ENCODE measurements at places on chromosomes 3 and 15.

- DNase-seq: no peak
These were observed 103.7 kb downstream of the P3H2 start for GRCh38 chr3:190016966-190017365.

GRCh38 chr3:45772341-45773035 lies 23.8 kb downstream of the SLC6A20 start:
- DNase-seq: no peak

DNA sequence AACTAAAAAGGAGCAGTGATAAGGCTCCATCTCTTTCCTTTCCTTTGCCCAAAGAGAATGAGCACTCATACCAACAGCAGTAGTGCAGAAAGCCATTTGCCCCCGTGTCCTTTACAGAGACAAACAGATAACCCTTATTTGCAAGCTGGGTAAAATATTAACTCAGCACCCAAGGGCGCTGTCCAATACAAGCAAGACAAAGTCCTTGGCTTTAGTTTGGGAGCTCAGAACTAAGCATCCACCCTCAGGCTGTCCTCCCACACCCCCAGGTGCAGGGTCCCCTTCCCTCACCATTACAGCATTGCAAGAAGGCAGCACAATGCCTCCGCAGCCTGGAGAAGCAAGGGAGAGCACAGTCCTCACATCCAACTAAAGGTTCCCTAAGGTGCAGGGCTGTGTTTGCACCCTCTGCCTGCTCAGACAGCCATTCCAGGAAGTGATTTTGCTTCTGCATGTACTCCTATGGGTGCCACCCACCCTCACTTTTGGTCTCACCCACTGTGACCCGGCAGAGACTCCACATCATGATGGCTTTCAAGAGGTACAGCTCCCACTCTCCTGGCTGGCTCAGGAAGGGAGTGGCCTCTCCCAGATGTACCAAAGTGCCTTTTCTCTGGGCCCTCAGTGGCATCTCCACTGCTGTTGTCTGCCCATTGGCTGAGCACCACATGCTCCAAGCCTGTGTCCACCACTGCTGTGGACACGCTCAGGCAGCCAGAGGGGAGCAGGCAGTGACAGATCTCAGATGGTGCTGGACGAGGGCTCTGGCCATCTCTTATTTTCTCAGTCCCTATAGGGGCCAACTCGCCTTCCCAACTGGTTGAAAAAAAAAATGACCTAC lies 34.1 kb upstream of the HES1 start:
- DNase-seq: no peak

DNA sequence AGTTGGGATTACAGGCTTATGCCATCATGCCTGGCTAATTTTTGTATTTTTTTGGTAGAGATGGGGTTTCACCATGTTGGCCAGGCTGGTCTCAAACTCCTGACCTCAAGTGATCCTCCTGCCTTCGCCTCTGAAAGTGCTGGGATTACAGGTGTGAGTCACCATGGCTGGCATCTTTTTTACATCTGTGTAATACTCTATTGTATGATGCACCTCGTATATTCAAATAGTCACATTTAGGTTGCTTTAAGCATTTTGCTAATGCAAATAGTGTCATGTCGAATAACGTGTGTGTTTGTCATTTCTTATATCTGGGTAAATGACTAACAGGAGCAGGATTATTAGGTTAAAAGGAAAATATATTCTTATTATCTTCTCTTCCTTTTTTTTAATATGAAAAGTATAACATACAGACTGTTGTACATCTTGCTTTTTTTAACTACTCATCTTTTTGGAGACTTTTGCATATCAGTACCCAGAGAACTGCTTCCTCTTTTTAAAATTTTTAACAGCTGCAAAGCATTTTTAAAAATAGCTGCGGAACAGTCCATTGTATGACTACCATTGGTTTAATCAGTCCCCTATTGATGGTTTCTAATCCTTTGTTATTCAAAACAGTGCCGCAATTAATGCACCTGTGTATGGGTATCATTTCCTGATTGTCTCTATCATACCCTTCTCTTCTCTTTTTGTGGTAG lies 13.4 kb downstream of the SCAMP5 start:
- DNase-seq: no peak

GRCh38 chr3:194906970-194907629 lies 221.4 kb downstream of the FAM43A start:
- DNase-seq: no peak

- no peak for DNase-seq
These were observed 150.2 kb upstream of the BHLHE40 start for GRCh38 chr3:4829031-4829394.

DNA sequence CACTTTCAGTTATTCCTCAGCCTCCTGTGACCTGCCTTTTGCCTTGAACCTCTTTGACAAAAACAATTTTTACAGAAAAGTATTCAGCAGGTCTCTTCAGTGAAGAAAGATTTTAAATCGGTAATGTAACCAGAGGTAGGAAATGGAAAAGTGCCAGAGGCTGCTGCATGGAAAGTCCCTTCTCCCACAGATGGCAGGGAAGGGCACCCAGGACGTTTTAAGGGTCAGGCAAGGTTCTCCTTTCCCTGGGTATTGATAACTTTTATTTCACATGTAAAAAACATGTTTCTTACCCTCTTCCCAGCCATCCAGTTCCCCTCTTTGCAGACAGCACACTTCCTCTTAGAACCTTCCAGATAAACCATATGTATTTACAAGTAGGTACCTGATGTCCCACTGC lies 185.6 kb downstream of the OR4M2 start:
- no peak for DNase-seq

- DNase-seq: no peak
These were observed 74.2 kb upstream of the RNU6-1 start for GRCh38 chr15:67914028-67914427.

DNA sequence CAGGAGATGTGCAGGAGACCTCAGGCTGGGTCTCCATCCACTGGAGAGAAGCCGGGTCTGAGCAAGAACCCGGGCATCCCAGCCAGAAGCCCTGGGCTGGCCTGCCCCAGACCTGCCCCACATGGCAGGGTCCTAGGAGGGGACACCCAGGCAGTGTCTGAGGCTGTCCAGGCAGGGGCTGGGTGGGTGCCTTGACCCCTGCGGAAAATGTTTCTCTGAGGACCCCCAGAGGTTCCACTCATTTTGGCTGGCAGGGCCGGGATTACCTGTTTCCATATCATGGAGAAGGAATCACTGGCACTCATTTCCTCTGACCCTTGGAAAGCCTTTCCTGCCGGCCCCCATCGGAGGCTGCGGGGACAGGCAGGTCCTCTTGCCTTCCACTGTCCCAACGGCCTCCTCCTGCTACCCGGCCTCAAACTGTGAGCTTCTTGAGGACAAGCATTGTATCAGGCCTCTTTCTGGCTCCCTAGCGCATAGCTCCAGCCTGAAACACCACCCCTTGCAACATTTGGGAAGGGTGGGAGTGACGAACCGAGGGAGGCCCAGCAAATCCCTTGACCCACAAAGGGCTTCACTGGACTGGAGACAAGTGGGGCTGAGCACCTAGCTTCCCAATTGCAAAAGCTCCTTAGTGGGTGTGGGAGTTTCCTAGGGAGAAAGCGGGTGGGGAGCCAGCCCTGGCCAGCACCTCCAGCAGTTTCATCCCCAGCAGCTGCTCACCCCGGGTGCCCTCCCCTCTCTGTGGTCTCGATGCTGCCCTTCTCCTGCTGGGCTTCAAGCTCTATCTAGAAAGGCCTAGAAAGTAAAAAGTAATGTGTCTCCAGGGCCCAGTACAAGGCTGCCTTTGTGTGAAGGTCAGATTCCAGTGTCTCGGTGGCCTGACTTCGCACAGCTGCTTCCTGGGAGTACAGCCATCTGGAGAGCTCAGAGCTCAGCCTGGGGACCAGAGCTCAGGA lies 29.7 kb downstream of the ACSBG1 start:
- DNase-seq: no peak

- DNase-seq: no peak
These were observed 231.3 kb upstream of the ARHGEF26 start for GRCh38 chr3:153889905-153890334.

DNA sequence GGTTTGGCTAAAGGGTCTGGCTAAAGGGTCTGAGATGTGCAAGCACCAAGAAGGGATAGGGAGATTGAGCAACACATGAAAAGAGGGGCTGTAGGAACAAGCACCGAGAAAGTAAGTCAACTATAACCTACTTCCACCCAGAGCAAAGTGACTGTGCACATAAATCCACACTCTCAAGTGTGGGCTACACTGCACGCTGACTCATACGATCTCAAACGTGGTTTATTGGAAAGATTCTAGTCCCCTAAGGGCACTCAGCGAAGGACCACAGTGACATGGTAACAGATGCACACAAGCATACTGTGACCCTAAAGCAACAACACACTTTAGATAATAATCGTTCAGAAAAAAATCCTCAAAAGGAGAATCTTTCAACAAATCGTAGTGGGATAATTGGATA lies 48.0 kb downstream of the EHHADH start:
- DNase-seq: no peak

- no peak for DNase-seq
These were observed 45.7 kb downstream of the KPNA1 start for GRCh38 chr3:122468896-122469533.

DNA sequence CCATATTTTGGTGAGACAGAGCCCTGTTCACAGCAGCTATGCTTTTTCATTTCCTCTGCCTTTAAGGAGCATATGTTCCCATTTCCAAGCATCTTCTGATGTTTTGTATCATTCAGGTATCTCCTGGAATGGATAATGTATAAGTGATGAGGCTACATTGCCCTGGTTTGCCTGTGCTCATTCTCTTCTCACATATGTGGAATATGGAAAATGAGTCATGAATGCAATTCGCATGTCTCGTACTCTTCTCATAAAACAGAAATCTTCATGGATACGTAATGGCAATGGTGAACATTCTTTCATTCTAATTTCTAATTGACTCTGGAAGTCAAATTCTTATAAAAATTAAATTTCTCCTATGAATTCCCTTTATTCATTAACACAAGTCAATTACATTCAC lies 143.1 kb downstream of the CDIN1 start:
- DNase-seq: no peak

DNA sequence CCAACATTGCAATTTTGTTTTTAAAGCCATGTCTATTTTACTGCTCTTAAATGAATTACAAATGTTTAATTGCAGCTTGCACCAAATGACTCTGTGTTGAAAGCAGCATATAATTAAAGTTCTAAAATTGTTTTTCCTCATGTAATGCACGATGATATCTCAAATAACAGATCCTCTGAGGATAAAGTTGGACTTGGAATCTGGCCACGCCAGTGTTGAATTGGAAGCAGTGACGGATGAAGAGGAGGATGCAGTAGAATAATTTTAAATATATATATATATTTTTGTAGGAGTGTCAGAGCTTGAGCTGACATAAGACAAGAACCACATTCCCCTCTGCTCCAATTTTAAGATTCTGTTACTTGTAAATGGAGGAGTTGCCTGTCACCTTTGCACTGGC lies 406.6 kb upstream of the DPPA4 start:
- no peak for DNase-seq

DNA sequence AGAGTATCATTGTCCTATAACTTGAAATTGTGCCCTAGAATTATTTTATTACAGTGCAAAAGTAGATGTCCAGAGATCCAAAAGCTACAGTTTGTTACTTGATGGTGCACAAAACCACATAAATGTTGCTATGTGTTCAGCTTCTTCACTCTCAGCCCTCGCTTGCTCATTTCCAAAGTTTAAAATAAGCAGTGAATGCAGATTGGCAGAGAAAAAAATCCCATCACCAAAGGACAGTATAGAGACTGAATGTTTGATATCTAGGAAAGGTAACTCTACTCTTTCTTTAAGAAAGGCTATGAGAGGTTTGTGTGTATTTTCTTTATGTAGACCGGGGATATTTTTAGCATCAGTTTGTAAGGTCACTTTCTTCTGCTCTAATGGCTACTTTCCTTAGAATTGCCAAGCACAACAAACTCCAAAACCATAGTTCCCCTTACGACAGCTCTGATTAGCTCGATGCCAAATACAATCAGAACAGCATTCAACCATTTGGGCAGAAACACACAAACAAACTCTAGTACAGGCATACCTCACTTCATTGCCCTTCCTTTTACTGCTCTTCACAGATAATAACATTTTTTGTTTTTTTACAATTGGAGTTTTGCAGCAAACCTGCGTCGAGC lies 164.1 kb upstream of the CCDC54 start:
- DNase-seq: no peak

DNA sequence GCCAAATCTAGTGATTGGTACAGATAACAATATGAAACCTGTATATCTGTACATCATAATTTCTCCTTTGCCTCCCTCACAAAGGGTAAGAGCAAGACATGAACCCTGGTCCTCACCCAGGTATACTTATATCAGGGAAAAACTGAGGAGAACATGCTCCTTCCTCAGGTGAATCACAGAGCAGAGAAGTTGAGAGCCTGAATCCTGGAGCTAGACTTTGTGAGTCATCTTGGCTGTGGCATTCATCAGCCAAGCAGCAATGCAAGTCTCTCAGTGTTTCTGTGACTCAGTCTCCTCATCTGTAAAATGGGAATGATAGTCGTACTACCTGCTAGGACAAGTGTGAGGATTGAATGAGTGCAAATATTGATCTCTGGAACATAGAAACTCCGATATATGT lies 165.7 kb upstream of the ADAMTS9 start:
- no peak for DNase-seq

DNA sequence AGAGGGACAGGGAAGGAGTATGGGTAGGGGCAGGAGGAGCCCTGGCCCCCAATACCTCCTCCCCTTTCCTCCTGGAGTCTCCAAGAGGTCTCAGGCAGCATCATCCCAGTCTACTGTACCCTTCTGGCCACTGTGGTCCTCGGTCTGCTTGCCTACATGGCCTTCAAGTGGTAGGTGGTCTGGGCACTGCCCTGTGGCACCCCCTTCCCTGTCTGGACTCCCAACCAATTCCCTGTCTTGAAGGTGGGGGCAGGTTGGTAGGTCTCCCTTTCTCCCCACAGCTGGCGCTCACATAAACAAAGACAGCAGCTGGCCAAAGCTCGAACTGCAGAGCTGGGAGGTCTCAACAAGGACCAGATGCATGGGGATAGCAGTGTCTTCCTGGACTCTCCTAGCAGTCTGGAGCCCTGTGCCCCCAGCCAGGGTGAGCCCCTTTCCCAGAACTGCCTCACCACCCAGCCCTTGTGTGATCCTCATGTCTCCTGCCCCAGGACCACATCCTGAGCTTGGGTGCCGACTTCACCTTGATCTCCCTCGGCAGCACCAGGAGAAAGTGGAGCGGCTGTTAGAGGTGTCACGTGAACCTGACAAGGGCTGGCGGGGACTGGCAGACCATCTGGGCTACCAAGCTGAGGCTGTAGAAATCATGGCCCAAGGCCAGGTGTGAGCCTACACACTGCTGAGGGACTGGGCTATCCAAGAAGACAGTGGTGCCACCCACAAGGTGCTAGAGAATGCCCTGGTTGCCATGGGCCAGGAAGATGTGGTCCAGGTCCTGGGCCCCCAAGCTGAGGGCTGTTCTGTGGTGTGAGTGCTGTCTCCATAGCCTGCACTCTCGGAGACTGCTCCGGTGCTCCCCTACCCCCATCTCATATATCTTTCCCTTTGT lies 33.1 kb downstream of the NBEAL2 start:
- no peak for DNase-seq

DNA sequence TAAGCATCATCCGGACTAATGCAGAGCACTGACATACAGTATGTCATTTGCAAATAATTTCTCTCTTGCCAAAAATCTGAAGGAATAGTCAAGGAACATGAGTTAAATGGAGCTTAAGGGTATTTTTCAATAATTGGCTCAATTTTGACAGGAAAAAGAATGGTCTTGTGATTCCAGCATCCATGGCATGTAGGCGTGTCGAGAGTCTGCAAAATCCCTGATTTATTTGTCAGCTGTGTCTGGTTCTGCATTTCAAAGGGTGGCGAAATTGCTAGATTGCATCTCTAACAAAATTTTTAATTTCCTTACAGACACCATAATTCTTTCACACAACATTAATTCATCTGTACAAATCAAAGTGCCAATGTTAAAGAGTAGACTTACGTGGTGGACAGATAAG lies 65.4 kb upstream of the TBC1D23 start:
- no peak for DNase-seq

GRCh38 chr3:11248596-11248995 lies 23.6 kb upstream of the ATG7 start:
- no peak for DNase-seq

Measured in hematopoietic multipotent progenitor cell treated with erythropoietin and hydrocortisone succinate and interleukin-3 and kit ligand, for 15 days (in vitro differentiated cells).